ENCODE measurements at places on chromosomes 1 and 21.

- peak; percentile 41 for DNase-seq
Observed at GRCh38 chr1:116769561-116769977, 15.3 kb downstream of the CD2 start.

- DNase-seq = peak; percentile 65
Observed at GRCh38 chr1:9010781-9011323, 15.4 kb downstream of the SLC2A7 start.

- DNase-seq = no peak
Observed at GRCh38 chr21:45384656-45385548, 20.1 kb upstream of the COL18A1 start.

- no peak for DNase-seq
Observed at GRCh38 chr1:228222548-228222947, 14.7 kb downstream of the OBSCN start.

- no peak for DNase-seq
Observed at GRCh38 chr1:3034162-3034561, 12.9 kb downstream of the ACTRT2 start.

DNA sequence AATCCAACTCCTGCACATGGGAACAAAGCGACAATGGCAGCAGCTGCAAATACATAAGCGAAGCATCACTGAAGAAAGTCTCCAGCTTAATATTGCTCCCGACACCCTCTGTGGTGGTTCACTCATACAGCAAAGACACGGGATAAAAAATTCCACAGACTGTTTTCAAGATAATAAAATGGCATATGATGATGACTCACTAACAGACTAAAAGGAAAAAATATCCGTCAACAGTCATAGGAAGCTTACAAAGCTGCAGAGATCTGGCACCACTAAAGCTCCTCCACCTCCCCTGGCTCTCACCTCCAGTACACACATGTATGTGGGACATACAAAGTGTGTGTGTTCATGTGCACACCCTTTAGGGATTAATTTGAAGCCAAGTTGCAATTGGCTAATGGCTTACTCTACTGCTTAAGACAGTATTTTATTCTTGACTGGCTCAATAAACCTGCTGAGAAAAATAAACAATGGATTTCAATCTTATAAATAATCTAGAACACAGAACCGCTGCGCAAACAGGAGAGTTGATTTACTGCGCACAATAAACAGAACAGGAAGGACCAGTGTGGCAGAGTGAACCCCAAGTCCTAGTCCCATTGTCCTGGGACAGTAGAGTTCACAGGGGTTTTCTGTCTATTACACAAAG lies 94.4 kb downstream of the SLC45A1 start:
- DNase-seq = no peak

- DNase-seq = no peak
Observed at GRCh38 chr1:119779869-119780356, 11.2 kb upstream of the HMGCS2 start.

DNA sequence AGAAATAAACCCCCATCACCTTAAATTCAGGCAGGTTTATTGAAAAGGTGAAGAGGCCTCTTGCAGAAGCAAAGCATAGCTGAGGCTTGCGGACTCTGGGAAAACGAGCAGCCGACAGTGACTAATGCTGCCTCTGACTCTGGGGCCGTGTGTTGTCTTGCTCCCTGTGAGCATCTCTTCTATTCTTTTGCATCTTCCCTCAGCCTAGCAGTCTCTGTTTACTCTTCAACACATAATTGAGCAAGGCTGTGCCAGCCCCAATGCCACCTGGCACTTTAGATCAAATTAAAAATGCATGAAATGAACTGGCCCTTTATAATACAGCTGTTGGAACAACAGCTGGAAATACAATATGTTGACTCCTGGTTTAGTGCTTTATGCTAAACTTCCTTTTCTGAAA lies 18.4 kb upstream of the REG4 start:
- DNase-seq = no peak

GRCh38 chr1:208007319-208007937 lies 96.5 kb upstream of the CD34 start:
- DNase-seq = no peak

- DNase-seq = no peak
Observed at GRCh38 chr1:43069461-43070050, 102.5 kb downstream of the EBNA1BP2 start.

GRCh38 chr1:3283849-3284248 lies 170.6 kb upstream of the ARHGEF16 start:
- DNase-seq = no peak

GRCh38 chr1:43930168-43930948 lies 3.2 kb upstream of the ARTN start:
- DNase-seq = no peak

DNA sequence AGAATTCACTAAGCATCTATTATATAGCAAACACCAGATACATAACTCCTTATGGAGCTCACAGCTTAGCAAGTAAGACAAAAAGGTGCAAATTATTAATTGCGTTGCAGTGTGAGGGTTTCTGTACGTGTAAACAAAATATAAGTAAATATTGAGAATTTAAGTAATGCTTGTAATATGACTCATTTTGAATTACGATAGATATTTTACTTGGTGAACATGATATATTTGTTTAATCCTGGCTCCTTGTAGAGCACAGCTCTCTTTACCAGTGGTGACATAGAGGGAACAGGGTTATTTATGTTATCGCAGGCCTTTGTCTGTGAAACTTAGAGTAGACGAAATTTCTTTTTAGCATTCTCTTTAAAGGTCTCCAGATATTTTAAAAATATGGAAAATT lies 36.4 kb downstream of the LYPLAL1 start:
- DNase-seq = no peak

- no peak for DNase-seq
Observed at GRCh38 chr1:233253832-233254331, 41.6 kb downstream of the PCNX2 start.

DNA sequence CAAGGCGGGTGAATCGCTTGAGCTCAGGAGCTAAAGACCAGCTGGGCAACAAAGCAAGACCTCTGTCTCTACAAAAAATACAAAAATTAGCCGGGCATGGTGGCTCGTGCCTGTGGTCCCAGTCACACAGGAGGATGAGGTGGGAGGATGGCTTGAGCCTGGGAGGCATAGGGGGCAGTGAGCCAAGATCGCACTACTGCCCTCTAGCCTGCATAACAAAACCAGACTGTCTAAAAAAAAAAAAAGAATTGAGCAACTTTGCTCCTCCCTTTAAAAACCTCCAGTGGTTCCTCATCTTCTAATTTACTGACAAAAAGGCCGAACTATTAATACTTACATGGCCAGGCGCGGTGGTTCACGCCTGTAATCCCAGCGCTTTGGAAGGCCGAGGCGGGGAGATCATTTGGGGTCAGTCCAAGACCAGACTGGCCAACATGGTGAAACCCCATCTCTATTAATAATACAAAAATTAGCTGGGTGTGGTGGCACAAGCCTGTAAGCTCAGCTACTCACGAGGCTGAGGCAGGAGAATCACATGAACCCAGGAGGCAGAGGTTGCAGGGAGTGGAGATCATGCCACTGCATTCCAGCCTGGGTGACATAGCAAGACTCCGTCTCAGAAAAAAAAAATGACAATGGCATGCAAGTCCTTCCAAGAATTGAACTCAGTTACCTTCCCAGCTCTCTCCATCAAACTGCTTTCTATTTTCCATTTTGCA lies 4.4 kb downstream of the ACBD3 start:
- peak; percentile 87 for DNase-seq

GRCh38 chr1:78911956-78912880 lies 94.3 kb downstream of the ADGRL4 start:
- peak; percentile 74 for DNase-seq

DNA sequence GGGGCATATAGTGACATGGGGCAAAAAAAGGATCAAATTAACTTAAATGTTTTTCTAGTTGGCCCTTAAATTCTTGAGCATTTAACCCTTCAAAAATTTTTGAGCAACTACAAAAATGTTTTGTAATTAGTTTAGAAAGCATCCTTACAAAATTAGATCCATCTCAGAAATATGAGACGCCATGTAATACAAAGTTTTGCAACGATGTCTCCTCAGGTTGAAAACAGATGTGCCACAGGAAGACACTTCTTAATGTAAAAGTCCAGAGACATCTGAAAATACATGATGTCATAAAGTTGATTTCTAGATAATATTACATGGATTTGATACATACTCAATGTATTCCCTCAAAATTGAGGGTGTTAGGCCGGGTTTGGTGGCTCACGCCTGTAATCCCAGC lies 37.5 kb downstream of the CD46 start:
- no peak for DNase-seq

DNA sequence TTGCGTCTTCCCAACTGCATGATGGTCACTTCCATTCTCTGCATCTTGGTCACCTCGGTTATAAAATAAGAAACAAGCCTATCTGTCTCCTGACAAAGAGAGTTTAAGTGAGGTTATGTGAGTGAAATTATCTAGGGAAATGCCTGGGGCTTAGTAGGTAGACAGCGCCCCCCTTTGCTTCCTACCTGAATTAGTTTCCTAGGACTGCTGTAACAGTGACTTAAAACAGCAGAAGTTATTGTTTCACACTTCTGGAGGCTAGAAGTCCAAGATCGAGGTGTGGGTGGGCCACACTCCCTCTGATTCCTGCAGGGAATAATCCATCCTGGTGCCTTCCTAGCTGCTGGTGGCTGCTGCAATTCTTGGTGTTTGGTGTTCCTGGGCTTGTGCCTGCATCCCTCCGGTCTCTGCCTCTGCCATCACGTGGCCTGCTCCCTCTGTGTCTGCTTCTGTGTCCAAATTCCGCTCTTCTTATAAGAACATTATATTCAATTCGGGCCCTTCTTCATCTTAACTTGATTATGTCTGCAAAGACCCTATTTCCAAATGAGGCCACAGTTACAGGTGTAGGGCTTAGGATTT lies 92.6 kb downstream of the IGSF21 start:
- peak; percentile 22 for DNase-seq

DNA sequence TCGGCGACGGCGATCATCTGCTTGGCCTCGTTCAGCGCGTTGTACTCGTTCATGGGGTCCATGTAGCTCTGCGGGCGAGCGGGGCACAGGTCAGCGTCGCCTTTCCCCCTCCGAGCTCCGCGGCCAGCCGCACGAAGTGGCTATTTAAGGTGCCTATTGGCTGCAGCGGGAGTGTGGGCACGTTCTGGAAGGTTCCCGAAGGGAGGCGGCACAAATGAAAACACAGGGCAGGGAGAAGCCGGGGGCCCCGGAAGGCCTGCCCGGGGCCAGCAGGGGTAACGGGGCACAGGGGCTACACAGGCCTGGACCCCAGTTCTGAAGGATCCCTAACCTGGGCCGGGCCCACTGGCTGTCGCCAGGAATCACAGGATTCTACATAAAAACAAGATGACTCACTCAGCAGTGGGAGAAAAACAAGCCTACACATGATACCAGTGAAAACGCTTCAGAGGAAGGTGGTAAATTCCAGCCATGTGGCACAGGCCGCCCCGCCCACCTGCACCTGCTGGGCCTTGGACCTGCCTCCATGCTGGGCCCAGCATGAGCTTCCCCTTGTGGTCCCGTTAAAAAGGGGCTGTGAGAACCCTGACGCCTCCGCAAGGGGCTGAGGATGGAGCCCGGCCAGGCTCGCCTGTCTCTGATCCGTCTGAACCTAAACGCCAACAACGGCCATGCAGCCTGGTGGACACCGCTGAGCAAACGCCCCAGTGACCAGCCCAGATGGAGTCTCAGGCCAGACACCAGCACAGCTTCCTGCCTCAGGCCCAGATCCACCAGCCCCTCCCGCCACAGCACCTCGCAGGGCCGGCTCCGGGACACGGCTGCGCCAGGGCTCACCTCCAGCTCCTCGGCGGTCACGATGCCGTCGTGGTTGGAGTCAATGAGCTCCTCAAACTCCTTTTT lies 3.9 kb upstream of the TNFRSF4 start:
- no peak for DNase-seq

- peak; percentile 69 for DNase-seq
Observed at GRCh38 chr1:11693024-11693590, 1.6 kb downstream of the DRAXIN start.

DNA sequence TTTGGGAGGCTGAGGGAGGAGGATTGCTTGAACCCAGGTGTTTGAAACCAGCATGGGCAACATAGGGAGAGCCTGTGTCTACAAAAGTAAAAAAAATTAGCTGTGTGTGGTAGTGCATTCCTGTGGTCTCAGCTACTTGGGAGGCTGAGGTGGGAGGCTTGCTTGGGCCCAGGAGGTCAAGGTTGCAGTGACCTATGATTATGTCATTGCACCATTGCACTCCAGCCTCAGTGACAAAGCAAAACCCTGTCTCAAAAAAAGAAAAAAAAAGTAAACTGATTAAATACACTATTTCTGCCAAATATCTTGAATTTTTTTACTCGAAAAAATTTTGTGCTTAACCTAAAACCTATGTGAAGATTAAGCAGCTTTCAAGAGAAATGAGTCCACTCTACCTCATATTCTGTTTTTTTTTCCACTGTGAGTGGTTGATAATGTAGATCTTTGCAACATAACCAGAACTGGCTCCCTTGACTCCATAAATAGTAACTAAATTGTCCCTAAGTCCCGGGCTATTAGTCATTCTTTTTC lies 19.4 kb upstream of the ZNF281 start:
- no peak for DNase-seq

GRCh38 chr1:196131691-196132090 lies 476.5 kb downstream of the KCNT2 start:
- DNase-seq = no peak

- DNase-seq = no peak
Observed at GRCh38 chr1:88979749-88980116, 12.7 kb downstream of the KYAT3 start.

DNA sequence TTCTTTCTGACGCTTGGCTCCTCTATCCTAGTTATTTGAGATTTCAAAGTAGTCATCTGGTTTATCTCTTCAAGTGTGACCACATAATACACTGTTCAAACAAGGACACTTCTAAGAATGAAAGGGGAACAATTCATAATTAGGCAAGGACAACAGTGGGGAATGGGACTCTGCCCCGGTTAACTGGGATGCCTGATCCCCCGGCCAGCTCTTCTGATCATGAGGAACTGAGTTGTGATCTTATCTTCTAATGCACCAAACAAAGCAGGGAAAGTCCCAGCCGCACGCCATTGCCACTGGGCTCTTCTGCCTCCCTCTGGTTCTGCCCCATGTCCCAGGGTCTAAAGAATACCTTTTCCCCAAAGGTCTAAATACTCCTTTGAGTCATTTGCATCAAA lies 158.2 kb upstream of the IRF2BP2 start:
- peak; percentile 62 for DNase-seq

DNA sequence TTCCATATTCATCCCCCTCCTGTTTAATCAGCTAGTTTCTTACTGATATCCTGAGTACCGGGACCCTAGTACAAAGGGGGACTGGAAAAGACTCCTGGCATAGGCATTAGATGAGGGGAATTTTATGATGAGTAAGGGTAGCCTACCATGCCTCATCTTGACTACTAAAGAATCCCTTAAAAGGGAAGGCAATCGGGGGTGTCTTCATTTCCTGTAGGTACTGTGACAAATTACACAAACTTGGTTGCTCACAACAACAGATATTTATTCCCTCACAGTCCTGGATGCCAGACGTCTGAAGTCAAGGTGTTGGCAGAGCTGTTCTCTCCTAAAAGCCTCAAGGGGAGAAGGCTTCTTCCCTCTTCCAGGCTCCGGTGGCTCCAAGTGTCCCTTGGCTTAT lies 28.9 kb upstream of the RUNX1 start:
- DNase-seq = no peak
